ENCODE measurements at places on chromosomes 4 and X.
A peak's percentile ranks its signal among the peaks of the same experiment; 100 is the strongest.

DNA sequence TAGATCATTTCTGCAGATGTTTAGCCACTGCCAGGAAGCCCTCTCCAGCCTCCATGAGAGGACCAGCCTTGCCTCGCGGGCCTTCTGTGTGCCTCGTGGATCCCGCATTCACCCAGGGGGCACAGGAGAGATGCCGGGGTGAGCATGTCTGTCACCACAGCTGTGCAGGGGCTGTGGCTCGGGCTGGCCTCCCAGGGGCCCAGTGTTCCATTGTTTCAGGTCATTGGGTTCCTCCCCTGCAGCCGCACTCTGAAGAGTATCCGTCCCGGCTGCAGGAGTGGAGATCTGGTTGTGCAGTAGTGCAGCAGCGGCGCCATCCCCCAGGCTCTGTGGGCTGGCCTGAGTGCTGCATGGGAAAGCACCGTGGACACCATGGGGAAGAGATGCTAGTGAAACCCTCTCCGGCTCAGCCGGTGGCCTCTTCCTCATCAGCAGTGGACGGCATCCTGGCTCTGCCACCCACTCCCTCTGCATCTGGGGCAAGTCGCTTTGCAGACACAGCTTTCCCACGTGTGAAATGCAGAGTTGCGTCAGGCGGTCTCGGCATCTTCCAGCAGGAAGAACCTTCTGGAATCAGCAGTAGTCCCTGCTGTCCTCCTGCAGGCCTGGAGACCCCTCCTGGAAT is 29.1 kb downstream of the TBC1D14 start:
- DNase-seq, result no peak

DNA sequence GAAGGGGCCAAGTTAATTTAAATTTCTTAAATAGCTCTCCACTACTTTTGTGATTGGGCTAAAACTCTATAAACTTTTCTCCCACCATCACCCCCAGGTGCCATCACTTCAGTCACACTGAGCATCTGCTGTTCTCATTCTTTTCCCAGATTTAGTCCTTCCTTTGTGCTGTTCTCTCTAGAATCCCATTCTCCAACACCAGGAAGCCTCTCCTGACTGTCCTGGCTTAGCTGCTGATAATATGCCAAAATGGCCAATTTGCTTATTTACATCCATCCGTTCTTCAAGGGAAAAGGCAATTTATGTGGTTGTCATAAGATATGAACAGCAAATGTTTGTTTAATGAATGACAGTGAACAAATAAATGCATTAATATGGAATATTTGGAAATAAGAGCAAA is 44.1 kb downstream of the FGFBP1 start:
- DNase-seq, result no peak

DNA sequence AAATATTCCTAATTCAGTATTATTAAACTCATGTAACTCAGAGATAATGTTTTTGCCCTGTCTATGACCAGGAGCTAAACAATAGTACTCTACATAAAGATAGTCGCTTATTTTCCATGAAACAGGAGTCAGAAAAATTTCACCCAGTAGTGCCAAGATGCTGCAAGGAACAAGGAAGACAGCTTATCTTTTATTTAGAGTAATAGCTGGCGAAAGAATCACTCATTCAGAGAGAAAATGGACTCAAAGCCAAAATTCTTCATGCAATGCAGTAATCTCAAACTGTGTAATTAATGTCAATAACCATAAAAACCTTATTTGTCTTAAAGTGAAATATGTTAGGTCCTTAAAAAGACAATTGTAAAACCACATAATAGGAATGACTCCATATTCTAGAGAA is 477.8 kb downstream of the ANKRD50 start:
- no peak for DNase-seq

- no peak for DNase-seq
Observed at GRCh38 chrX:6851140-6851539, 296.4 kb upstream of the STS start.

- no peak for DNase-seq
Observed at GRCh38 chr4:181819946-181820345, 423.3 kb upstream of the TENM3 start.

GRCh38 chr4:176789955-176790354 is 2.8 kb downstream of the VEGFC start:
- DNase-seq, result no peak

DNA sequence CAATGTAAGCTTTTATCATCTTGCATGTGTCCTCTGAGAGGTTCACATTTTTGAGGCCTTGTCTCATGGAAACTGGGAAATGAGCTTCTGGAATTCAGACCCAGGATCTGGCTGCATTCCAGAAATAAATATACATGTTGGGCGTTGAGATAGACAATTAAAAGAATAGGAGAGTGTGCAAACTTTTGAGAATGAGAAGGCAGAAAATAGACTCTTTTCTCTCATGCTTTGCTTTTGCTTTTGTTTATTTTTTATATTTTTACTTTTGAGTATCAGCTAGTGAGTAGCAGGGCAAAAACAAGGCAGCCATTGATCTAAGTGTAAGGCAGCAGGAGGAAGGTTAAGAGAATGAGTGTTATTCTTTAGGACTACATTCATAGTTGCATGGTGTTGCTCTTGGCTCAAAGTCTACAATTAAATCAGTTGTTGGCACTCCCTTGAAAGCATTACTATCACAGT is 12.4 kb downstream of the SHROOM3 start:
- DNase-seq, result no peak

- DNase-seq, result no peak
Observed at GRCh38 chr4:118682928-118683327, 2.3 kb upstream of the METTL14 start.

DNA sequence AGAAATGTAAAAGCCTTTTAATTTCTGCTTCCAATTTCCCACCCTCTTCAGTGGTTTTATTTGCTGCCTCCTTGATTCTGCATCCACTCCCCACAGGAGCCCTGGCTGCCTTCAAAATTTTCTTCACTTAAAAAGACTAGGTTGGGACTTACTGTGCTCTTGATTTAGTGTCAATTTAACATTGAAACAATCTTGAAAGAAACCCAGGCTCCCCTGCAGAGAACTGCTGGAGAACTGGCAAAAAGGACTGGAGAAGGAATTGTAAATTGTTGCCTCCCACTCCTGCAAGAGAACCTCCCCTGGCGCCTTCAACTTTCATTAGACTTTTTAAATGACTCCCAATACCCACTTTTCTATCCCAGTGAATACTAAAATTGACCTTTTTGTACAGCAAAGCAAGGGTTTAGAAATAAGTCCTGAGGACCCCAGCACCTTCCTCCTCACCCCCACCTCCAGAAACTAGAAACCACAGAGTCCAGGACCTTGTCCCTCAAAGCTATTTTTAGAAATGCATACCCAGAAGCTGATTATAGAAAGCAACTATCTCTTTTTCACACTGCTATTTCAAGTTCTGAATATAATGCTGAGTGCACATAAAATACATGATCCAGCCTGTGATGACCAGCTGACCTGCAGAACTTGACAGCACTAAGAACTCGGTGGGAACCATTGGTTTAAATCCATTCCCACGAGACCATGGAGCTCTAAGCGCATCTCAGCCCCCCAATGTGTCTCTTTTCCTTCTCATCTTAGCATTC is 155.5 kb downstream of the INPP4B start:
- DNase-seq, result no peak

DNA sequence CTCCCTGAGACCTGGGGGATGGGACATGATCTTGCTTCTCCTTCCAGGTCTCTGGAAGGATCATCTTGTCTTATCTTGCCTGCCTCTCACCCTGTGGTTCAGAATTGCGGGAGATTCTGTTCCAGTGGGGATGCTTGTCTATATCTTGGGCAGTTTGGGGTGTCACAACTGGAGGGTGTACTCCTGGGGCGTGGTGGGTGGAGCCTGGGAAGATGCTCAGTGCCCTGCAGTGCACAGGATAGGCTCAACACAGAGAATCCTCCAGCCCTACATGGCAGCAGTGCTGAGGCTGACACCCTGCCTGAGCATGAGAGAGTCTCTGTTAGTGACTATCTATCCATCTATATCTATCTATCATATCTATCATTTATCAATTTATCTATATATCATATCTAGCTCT is 7.7 kb downstream of the P2RY8 start:
- no peak for DNase-seq

GRCh38 chrX:40298572-40299479 is 201.1 kb upstream of the BCOR start:
- DNase-seq, result no peak

- no peak for DNase-seq
Observed at GRCh38 chrX:139158256-139158655, 372.3 kb upstream of the F9 start.

GRCh38 chrX:147736045-147736444 is 175.7 kb upstream of the FMR1 start:
- no peak for DNase-seq

GRCh38 chr4:106116025-106116424 is 200.0 kb downstream of the TBCK start:
- no peak for DNase-seq

- peak; percentile 81 for DNase-seq
Observed at GRCh38 chrX:44874420-44875184, 1.6 kb downstream of the KDM6A start.

- DNase-seq, result no peak
Observed at GRCh38 chr4:82823062-82823461, 24.5 kb upstream of the SCD5 start.

- no peak for DNase-seq
Observed at GRCh38 chr4:3364634-3365314, 72.0 kb downstream of the RGS12 start.

DNA sequence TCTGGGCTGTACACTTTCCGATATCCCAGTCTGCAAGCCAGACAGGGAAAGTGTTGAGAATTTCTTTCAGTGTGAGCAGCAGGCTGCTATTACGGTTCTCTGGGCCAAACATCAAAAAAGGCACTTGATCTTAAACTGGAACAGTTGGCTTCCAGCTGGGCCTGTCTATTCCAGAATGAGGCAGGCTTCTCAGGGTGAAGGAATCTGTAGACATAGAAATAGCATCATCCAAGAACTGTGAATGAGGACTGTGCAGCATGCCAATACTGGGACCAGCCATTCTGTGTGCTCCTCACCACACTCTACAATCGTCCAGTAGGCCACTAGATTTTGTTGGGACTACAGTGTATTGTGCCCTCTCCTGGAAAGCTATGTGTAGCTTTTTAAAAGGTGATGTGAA is 31.1 kb downstream of the ART3 start:
- DNase-seq, result no peak

GRCh38 chr4:77021614-77022089 is 54.1 kb downstream of the CCNI start:
- no peak for DNase-seq

DNA sequence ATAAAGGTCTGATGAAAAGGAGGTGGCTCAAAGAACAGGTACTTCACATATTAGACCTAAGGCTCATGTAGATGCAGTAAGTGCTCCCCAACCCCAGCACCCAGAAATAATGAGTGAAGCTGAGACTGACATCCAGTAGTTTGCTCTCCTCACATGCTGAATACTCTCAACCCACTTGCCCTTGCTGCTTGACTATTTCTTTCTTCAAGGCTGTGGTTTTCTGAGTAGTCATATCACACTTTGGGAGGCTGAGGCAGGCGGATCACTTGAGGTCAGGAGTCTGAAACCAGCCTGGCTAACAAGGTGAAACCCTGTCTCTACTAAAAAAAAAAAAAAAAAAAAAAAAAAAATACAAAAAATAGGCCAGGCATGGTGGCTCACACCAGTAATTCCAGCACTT is 51.5 kb upstream of the PRPS1 start:
- DNase-seq, result no peak

DNA sequence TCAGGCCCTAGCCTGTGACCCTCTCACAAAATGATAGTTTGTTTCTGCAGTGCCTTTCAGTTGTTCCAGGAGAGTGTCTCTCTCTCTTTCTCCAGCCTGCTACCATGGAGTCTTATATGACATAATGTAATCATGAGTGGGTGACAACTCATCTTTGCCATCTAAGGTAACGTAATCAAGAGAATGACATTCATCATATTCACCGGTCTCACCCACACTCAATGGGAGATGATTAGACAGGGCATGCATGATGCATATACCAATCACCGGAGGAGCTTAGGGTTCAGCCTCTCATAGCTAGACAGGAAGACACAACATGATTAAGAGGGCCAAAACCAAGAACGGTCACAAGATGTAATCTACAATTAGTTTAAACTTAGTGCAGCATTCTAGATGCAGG is 97.1 kb upstream of the FAM9B start:
- no peak for DNase-seq

DNA sequence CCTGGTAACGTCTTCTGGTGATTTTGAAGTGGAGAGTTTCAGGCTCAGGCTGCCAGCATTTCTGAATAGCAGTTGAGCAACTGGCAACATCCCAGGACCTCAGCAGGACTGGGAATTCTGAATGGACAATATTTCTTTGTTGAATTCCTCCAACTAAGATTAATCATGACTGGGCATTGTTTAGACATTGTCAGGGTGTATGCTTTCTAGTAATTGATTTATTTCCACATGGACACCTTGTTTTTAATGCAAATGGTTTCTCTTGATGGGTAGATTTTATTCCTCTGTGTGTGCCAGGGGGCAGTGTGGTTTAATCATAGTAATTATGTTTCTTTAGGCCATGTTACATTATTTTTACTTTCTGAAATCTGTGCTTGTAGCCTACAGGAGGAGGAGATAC is 1004.7 kb upstream of the LCORL start:
- DNase-seq, result no peak

GRCh38 chr4:76012388-76012801 is 5.1 kb upstream of the CXCL9 start:
- DNase-seq, result no peak

DNA sequence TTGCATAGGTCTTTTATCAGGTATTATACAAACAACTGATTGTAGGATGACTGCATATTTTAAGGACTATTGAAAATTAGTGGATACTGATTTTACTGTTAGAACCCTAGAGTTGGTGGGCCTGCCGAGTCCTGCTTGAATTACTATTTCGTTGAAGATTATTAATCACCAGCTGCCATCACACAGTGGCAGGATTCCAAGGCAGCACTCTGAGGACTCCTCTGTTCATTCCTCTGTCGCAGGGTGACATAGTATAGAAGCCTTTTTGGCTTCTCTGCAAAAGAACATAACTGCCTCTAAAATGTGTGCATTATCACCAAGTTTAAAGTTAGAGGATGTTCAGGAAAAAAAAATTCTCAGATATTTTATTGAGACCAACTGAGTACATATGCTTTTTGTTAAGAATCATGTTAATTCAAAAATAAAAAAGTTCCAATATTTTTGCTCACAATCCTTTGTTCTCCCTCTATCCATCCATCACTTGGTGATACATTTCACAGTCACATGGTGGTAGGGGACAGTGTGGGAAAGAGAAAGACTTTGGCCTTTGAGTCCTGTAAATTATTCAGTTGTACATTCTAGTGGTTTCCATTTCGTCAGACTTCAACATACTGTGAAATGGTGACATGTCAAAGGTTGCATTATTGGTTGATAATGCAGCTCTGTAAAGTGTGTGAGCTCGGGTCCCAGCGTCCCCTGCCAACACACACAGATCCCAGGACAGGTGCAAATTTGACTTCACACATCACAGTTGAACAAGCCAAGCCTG is 332.5 kb downstream of the GRID2 start:
- no peak for DNase-seq

- DNase-seq, result no peak
Observed at GRCh38 chrX:133749370-133749769, 236.0 kb downstream of the GPC3 start.

- DNase-seq, result no peak
Observed at GRCh38 chrX:153688071-153688470, 345 bp downstream of the SLC6A8 start.
